ENCODE measurements at places on chromosomes 13 and 19.
A peak's percentile ranks its signal among the peaks of the same experiment; 100 is the strongest.

DNA sequence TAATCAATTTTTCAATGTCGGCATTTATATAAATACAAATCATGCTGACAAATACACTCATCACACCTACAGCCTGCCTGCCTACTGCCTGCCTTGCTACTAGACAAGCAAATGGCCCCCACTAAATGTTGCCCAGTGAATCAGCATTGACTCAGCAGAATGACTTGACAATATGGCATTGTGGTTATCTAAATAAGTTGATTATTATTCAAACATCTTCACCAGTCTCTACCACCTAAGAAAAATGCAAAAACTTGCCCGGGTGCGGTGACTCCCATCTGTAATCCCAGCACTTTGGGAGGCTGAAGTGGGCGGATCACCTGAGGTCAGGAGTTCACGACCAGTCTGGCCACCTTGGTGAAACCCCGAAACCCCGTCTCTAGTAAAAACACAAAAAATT is 296.1 kb downstream of the PCDH9 start:
- DNase-seq: no peak

DNA sequence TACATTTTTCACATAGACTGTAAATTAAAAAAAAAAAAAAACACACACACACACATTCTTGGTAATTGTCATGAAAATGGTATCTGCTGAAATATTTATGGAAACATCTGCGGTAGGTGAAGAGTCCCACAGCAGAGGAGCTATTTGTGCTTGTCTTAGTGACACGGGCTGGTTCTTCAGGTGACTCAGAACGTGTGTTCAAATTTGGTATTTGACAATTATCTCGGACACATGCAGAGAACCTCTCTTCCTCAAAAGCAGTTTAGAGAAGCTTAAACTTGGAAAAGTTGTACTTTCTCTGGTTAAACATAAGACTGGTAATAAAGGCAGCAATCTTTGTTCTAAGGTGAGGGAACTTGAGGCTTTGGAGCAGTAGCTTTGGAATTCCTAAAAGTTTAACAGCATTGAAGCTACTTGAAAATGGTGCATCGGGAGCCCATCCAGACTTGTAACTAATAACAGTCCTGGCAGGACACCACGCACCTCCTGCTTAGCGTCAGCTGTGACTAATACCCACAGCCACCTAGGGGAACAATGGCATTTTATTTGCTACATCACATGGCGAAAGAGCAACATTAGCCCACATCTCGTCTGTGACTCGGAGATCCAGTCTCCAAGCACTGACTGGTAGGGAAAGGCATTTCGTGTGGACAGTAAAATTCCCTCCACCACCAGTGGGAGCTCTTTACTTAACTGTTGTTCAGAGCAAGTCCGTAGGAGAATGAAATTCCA is 1505.1 kb upstream of the SLC10A2 start:
- peak; percentile 2 for DNase-seq

GRCh38 chr13:107834281-107834680 is 381.1 kb downstream of the LIG4 start:
- DNase-seq: no peak

DNA sequence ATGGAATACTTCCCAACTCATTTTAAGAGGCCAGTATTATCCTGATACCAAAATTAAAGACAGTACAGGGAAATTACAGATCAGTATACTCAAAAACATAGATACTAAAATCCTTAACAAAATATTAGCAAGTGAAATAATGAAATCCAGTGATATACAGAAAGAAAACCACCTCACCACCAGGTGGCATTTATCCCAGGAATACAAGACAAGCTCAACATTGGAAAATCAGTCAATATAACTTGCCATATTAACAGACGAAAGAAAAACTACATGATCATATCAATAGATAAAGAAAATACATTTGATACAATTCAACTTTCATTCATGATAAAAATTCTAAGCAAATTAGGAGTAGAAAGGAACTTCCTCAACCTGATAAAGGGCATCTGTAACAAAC is 6.7 kb upstream of the GNA15 start:
- DNase-seq: peak; percentile 50

GRCh38 chr13:41554626-41555386 is 97.5 kb downstream of the RGCC start:
- no peak for DNase-seq

DNA sequence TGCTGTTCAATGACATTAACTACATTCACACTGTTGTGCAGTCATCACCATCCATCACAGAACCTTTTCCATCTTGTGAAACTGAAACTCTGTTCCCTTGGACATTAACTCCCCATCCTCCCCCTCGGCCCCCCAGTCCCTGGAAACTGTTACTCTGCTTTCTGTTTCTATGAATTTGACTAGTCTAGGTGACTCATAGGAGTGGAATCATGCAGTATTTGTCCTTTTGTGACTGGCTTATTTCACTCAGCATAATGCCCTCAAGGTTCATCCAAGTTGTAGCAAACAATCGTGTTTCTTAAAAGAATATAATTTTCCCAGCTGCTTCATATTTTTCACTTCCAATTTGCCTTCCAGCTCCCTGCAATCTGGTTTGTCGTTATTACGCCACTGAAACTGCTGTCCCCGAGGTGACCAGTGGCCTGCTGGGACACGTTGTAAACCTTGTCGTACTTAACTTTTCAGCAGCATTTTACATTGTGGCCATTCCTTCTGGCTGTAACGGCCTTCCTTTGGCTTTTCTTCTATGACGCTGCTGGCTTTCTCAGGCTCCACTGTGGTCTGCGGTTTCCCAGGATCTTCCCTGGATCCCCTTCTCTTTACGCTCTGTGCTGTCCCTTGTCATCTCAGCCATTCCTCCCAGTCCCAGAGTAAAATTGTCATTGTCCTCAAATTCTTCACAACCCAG is 74.0 kb downstream of the DHRS12 start:
- DNase-seq: no peak

GRCh38 chr13:110118106-110118505 is 188.9 kb downstream of the COL4A1 start:
- DNase-seq: no peak

GRCh38 chr13:59435024-59435423 is 728.7 kb downstream of the DIAPH3 start:
- DNase-seq: no peak

DNA sequence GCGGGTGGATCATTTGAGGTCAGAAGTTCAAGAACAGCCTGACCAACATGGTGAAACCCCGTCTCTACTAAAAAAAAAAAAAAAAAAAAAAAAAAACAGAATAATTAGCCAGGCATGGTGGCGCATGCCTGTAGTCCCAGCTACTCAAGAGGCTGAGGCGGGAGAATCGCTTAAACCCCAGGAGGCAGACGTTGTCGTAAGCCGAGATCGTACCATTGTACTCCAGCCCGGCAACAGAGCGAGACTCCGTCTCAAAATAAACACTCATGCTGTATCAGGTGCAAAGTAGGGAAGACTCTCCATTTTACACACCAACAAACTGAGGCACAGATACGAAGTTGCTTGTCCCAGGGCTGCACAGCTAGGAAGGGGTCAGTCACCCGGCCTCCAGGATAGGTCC is 15.6 kb downstream of the TLE6 start:
- DNase-seq: no peak

GRCh38 chr19:48842789-48843162 is 6.5 kb upstream of the HSD17B14 start:
- DNase-seq: peak; percentile 65

GRCh38 chr13:42574435-42575311 is 721 bp downstream of the TNFSF11 start:
- DNase-seq: no peak

DNA sequence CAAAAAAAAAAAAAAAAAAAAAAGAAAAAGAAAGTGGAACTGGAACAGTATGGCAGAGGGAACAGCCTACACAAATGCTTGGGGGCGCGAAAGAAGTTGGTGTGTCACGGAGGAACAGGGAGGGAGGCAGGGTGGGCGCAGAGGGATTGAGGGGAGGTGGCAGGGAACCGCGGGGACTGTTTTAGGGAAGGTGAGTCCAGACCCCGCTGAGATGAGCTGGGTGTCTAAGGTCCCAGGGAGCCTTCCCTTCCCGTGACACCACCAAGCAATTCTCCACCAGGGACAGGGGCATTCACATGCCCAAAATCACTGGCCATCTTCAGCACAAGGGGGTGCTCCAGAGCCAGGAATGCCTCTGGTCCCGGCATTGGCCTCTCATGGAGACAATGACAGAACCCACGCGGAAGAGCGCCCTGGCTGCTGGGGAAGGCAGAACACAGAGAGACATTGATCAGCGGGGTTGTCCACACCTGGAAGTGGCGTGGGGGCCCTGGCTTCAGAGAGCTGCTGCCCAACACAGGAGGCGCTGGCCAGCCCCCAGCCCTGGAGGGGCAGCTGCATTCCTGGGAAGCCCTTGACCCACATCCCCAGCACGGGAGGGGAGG is 6.9 kb downstream of the PEAK3 start:
- peak; percentile 79 for DNase-seq

DNA sequence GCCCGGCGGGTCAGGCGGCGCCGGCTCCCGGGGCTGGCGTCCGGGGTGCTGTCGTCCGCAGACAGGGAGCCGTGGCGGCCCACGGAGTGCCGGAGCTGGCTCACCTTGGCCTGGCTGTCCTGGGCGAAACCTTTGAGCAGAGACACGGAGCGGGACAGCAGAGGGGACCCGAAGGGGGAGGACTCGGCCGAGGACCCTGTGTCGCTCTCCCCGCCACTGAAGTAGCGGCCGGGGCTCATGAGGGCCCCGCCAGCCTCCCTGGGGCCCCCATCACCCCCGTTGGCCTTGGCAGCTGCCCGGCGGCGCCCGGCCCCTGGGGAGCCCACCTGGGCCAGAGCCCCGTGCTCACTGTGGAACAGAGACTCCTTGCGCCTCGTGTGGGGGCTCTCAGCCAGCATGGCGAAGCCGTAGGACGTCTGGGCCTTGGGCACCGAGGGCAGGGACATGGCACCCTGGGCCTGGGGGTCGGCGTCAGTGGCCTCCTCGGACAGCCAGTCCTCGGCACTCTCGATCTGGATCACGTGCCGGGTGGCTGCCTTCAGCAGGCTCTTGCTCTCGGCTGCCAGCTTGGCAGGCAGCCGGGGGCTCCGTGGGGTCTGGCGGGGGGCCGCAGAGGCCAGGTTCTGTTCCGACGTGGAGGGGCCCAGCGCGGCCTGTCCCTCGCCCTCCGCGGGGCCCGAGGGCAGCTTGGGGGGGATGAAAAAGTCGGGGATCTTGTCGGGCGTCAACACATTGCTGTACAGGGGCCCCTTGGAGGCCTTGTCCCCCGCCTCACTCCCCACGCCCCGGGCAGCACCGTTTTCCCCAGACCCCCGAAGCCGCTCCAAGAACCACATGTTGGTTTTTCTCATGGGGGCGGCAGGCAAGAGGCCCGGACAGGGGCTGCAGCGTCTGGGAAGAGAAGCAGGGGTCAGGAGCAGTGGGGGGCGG is 1.2 kb downstream of the C2CD4C start:
- DNase-seq: no peak

- no peak for DNase-seq
Observed at GRCh38 chr19:13942023-13942684, 3.9 kb upstream of the PODNL1 start.

Data from HuH-7 (cell line).